ENCODE measurements at places on chromosomes 5 and 9.

DNA sequence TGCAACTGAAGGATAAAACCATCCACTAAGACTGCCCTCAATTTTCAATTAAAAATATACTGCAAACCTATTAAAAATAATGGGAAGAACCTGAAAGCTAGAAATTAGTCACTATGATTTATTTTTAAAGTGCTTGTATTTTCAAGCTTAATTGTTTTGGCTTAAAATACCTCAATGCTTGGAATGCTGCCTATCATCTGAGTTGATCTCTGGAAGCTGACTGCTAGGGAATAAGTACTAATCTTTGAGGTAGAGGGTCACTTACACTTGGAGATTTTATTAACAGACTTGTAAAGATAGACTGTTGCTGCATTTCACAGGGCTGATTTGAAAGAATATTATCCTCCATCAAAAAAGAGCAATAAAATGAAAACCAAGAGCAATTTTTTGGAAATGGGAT, 6.2 kb downstream of the PCSK1 start:
- DNase-seq: no peak

DNA sequence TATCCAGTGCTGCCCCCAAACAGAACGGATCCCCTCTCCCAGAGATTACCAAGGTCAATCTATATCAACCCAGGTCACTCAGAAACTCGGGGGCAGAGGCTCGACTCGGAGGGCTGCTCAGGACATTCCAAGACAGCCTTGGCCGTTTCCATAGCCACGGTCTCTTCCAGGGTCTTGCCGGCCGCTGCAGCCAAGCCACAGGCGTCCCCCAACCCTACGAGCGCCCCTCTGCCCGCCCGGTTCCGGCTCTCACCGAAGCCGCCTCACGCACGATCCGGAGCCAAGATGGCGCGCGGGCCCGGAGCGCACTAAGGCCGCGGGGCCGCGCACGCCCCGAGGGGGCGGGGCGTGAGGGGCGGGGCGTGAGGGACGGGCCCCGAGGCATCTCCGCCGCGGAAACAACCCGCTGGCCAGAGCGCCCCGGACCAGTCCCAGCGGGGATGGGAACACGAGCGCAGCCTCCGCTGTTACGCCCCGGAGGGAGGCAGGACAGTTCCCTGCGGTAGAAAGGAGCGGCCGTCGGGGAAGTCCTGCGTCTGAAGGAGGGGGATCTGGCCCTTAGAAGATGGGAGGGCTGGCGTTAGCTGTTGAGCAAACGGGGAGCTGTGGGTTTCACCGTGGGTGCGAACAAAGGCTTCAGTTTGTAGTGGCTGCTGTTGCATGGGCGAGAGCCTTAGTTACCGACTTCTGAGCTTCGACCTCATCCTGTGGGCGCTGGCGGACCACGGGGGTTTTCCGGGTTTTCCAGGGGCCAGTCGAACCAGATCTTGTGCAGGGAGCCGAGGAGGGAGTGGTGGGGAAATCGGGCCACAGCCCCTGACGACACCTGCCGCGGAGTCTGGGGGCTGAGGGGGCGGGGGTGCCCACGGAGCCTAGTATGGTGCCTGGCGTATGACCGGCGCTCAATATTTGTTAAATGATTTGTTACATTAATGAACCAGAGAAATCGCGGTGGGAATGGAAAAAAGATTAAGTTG, at the start of gene RPP25L:
Gene RPP25L (minus strand): TSS at position 287 of the 977 bp plus-strand sequence. CDS start 801 bp downstream, outside the sequence.
- peak; percentile 79 for DNase-seq

DNA sequence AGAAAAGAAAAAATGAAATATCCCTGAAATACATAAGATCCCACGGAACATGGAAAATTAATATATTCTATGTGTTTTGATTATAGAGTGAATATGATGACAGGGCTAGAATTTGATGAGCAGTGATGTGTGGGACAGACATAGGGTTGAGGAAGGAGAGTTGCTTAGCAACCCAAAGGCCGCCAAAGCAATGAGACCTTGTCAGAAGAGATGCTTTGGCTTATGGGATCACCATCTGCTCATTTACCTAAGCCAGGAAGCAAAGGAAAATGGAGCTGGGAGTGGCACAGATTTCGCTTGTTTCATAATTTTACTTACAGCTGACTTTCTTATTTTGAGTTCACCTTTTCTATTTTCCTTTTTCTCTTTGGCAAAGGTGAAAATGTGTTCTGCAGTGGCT, 20.9 kb upstream of the HAPLN1 start:
- no peak for DNase-seq

- no peak for DNase-seq
Observed at GRCh38 chr5:72938206-72938605, 17.6 kb upstream of the FCHO2 start.

GRCh38 chr5:90336752-90337151, 72.8 kb downstream of the CETN3 start:
- DNase-seq: no peak

DNA sequence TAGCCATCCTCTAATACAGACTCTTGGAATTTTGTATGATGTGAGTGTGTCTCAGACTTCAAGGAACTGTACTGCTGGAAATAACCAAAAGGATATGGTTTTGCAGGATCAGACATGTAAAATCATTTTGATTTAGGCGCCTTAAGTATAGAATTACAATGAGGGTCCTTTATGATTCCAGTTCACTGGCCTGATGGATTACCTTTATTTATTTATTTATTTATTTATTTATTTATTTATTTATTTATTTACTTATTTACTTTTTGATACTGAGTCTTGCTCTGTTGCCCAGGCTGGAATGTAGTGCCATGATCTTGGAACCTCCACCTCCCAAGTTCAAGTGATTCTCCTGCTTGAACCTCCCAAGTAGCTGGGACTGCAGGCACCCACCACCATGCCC, 37.9 kb upstream of the ROPN1L start:
- no peak for DNase-seq

DNA sequence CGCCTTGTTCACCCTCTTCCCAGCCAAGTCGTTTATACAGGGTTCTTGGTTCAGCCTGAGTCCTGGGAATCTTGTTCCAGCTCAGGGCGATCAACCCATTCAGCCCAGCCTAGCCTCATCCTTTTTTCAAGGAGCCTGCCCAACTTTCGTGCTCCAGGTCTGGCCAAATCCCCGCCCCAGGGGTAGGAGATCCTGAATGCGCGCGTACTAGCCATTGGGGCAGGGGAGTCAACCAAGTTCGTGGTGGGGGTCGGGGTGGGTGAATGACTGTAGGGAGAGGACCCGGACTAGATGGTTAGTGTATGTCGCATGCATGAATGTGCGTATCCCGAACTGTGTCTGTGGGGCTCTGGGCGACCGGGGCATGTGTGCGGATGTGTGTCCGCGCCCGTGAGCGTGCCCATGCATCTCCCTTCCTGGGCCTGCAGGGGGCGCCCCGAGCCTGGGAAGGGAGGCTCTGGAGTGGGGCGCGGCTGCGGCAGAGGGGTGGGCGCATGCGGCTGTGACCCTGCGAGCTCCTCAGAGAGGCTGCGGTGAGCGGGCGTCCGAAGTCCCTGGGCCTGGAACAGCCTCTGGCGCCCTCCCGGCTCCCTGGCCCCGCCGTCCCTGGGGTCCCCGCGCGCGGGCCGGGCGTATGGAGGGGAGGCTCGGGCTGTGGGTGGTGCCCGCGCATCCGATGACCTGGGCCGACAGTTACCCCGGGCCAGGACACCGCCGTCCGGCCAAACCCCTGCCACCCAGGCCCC, 8.7 kb downstream of the CCL21 start:
- DNase-seq: no peak

GRCh38 chr9:130167927-130168326, 4.3 kb upstream of the NCS1 start:
- no peak for DNase-seq

DNA sequence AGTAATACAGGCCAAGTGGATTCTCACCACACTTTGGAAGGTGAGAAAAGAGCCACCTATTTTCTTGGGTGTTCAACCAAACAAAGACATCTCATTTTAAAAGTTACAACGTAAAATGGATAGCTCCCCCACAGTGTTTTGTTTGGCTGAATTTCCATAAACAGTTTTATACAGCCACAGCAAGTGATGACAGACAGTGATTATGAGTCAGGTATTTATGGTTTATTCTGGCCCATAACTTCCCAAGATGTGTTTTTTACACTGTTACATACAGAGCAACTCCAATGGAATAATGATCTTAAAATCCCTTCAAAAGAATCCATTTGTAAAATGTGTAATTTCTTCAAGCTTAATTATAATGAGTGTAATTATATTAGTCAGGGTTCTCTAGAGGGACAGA, 421.3 kb downstream of the TLE1 start:
- no peak for DNase-seq

DNA sequence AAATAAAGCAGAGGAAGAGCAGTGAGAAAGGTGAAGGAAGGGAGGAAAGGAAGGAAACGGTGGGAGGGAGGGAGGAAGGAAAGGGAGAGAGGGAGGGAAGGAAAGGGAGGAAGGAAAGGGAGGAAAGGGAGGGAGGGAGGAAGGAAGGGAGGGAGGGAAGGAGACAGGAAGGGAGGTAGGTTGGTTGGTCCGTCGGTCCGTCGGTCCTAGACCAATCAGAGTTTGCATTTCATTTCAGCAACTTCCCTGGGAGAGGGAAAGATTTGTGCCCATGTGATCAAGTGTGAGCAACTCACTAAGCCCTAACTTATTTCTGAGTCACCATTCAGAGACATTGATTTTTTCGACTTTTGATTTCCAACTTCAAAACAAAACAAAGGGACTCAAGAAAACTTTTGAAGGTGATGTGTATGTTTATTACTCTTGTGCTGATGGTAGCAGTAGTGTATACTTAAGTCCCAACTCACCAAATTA, 18.8 kb downstream of the NANS start:
- no peak for DNase-seq

- no peak for DNase-seq
Observed at GRCh38 chr9:23380821-23381220, 445.2 kb downstream of the ELAVL2 start.

DNA sequence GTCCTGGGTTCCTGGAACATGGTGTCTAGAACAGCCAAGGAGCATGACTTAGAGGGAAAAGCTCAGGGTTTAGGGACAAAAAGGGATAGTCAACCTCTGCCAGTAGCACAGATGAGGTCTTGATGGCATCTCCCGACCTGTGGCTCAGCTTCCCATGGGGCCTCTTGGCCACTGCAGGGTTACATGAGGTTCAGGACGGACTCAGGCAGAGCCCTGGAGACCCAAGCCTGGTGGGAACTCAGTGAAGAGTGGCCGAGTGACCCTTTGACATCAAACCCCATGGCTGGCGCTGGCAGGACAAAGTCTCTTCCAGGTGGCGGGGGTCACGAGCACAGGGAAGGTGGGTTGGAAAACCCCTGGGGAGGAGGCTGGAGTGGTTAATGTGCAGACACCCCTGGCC, 57.8 kb downstream of the MTRR start:
- DNase-seq: no peak

DNA sequence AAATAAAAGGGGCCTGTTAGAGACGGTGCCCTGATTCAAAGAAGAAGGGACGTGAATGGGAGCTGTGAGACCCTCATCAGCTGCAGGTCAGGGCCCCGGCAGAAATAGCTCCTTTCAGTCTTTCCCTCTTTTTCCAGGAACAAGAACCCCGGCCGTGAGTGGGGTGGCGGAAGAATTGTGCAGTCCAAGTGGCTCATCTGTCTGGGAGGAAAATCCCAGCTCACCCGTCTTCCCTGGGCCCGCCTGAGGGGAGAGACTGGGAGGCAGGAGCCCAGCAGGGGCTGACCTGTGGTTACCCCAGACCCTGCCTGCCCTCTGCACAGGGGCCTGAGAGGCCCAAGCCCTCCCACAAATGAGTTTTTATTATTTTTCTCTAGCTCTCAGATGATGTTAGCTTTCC, 24.8 kb upstream of the CSF1R start:
- no peak for DNase-seq

DNA sequence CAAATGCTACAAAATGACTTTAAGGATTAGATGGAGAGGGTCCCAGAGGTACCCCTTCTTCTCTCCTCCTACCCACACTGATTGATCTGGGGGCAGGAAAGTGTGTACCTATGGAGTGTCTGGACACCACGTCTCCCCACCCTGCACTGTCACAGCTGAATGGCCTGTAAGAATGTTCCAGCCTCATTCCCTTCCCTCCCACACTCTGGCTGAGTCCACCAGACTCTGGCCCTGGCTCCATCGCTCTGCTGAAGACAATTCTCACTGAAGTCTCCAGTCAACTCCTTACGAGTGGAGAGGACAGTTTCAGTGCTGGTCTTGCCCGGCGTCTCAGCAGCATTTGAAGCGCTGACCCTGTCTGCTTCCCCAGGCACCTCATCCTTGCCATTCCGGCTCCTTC, 105.8 kb downstream of the TTLL11 start:
- no peak for DNase-seq

DNA sequence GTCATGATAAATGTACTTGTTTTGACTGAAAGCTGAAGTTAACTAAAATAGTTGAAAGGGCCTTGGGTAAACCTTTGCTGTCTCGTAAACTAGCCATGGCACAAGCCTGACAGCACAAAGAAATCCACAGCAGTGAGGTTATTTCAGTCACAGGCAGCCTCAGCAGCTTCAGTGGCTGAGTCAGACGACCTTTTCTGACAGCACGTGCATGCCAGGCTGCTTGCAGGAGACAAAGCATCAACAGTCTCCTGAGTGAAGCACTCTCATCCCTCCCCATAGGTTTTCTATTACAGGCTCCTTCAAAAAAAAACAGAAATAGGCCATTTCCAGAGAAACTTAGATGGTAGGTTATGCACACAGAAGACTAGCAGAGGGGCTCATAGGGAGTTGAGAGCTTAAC, 34.6 kb downstream of the OXCT1 start:
- DNase-seq: no peak

GRCh38 chr5:54045077-54045792, 265.1 kb downstream of the ARL15 start:
- no peak for DNase-seq

DNA sequence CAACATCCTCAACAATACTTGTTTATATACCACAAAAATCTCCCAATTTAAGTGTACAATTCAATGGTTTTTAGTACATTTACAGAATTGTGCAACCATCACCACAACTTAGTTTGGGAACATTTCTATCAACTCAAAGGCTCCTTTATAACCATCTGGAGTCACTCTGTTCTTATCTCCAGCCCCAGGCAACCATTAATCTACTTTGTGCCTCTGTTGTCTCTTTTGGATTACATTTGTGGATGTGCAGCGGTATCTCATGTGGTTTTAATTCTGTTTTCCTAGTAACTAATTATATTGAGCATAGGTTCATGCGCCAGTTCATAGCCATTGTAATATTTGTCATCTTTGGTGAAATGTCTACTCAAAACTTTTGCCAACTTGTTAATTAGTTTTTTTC, 14.4 kb downstream of the ADAMTS19 start:
- no peak for DNase-seq

- DNase-seq: no peak
Observed at GRCh38 chr5:109739741-109740728, 50.3 kb downstream of the MAN2A1 start.

DNA sequence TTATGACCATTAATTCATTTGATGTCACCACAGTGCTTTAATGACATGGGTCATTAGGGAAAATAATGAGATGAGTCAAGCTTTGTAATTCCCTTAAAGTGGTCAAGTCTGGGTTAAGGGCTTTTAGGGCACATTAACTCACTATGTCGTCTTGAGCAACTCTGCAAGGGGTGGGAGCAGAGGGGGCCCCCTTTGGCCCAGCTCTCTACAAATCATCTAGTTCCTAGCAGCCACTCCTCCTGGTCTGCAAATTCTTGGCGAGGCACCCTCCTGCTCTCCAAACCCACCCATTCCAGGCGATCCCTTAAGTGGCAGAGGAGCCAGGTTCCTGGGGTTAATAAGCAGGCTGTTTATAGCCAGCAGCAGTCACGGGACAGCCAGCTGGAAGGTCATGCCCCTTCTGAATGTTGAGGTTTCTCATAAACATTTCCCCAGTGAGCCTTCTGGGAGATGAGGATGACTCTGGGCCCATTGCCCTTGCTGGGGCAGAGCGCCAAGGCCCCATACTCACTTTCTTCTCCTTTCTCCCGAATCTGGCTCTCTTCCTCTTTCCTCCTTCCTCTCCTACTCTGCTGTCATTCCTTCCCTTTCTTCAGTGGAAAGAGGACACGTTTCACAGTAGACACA, 14.3 kb upstream of the GPX3 start:
- no peak for DNase-seq

All from DND-41 (cell line).